ENCODE measurements at places on chromosomes 5 and 9. TPM values are rescaled to one million over a fixed set of nuclear protein-coding genes. Genes with fewer than 3 reads are reported as not detected.
A peak's percentile ranks its signal among the peaks of the same experiment; 100 is the strongest.

DNA sequence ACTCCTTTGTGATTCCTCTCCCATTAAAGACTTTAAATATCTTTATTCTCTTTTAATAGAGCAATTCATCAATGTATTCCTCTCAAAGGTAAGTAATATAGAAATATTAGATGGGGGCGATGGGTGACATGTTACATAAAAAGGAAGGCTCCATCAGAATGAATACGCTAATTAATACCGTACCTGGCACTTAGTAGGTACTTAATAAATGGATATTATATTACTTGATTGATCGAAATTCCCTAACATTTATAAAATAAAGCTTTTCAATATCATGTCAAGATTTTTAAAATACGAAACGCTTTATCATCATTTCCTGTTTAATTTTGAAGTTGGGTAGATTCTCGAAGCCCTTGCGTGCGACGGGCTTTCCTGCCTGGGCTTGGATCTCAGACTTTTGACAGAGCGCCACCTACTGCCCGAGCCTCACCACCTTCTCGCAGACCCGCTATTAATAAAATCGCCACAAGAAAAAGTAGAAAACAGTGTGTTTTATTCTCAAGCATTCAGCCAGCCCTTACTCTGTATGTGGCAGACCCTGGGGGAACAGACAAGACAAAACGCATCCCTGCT, 99.4 kb downstream of the C5orf15 start:
- peak; percentile 53 for DNase-seq

- no peak for DNase-seq
These were observed 34.6 kb upstream of the CCL21 start for GRCh38 chr9:34744295-34745221.

DNA sequence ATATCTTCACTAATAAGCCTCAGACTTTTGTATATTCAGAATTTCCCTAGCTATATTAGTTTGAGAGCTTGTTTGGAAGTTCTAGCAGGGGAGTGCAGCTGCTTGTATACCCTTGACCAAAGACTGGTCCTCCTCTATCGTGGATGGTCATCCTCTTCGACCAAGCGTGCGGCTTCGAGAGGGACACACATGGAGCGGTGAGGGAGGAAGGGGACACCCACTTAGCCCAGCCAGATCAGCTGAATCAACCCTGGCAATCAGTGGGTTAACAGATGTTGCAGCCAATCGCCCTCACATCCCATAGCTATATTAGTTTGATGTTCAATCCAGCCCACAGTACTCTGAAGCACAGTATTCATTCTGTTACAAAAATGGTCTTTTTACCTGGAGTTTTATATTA, 3.2 kb downstream of the CAVIN4 start:
- DNase-seq = no peak

DNA sequence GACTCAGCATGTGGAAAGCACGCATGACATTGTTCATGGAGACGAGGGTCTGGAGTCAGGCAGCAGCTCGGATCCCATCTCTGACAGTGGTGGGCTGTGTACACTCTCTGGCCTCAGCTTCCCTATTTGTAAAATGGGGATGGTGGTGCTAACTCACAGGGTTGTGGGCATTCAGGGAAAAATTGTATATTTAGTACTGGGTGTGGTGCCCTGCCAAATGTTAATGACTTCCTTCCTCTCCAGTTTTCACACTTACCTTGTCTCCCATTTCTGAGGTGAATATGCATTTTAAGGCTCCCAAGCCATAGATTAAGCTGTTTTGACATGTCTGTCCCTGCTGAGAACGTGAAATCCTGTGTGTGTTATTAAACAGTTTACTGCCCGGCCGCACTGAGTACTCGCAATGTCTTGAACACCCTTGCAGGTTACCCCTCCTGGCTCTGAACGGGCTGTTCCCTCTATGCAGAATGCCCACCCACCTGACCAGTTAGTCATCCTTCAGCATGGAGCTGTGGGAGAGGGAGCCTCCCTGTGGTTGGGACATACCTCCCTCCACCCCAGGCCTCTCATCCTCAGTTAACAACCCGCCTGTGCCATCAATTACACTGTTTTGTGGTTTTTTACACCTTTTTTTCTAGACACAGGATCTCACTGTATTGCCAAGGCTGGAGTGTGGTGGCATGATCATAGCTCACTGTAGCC, 25.8 kb downstream of the TJP2 start:
- DNase-seq = no peak

- no peak for DNase-seq
These were observed 10.4 kb upstream of the TOMM5 start for GRCh38 chr9:37602817-37603216.

DNA sequence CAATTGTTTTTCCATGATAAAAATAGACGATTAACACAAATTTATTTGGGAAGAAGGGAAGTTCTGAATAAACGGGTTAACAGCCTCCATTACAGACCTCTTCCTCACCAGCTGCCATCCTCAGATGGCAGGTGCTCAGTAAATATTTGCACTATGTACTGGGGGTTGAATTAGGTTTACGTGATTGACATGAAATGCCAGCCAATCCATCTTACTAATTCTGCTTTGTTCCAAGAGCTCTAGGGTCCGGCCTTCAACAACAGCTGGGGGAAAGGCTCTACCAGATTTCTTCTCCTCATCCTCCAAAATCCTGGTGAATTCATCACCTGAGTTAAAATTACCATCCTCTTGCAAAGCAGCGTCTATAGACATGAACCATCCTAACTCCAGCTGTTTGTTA, 104.6 kb downstream of the MTX3 start:
- no peak for DNase-seq

GRCh38 chr9:121984726-121985402, 108.2 kb downstream of the TTLL11 start:
- no peak for DNase-seq

GRCh38 chr9:130981756-130982137, 27.2 kb upstream of the LAMC3 start:
- no peak for DNase-seq

GRCh38 chr5:80116465-80116864, 81.3 kb downstream of the THBS4 start:
- DNase-seq = no peak

PCDHA9 gene
- 0.46 TPM for total RNA-seq

Data from H9 (cell line).